ENCODE measurements at places on chromosomes 11 and 22.

GRCh38 chr11:65954771-65955170 lies 6.8 kb upstream of the SART1 start:
- no peak for DNase-seq

- DNase-seq = peak; percentile 9
Observed at GRCh38 chr11:17827006-17827405, 92.4 kb downstream of the KCNC1 start.

GRCh38 chr11:10488934-10489691 lies 34.0 kb downstream of the AMPD3 start:
- DNase-seq = peak; percentile 10

DNA sequence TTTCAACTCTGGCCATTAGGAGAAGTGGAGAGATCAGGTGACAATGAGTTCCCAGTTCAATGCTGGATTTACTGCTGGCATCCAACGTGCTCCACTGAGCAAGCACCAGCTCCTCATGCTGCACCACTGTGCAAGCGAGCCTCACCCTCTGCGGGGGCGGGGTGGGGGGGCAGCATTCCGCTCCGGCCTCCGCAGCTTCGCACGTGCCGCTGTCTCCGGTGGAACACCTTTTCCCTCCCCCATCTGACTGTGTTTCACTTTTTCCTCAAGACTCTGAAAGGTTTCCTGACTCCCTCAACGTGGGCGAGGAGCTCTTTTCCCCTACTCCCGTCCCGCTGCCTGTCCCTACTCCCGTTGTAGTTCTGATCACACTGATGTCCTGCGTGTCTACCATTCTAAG lies 835 bp upstream of the RHOD start:
- no peak for DNase-seq

DNA sequence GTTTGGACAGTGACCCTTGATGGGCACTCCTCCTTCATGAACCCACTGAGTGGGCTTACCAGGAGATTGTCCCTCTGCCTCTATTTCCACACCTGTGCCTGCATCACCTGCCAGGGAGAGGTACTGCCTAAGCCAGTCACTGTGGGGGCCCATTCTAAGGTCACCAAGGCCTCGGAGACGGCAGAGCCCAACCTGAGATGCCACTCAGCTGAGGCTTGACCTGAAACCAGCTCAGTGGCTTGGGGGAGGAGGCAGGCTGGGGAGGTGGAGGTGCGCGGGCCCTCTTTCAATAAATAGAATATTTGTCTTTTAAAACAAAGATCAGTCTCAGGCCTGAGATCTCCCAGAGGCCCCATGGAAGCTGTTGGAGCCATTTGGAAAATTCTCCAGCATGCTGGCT lies 84.5 kb downstream of the DHCR7 start:
- no peak for DNase-seq

DNA sequence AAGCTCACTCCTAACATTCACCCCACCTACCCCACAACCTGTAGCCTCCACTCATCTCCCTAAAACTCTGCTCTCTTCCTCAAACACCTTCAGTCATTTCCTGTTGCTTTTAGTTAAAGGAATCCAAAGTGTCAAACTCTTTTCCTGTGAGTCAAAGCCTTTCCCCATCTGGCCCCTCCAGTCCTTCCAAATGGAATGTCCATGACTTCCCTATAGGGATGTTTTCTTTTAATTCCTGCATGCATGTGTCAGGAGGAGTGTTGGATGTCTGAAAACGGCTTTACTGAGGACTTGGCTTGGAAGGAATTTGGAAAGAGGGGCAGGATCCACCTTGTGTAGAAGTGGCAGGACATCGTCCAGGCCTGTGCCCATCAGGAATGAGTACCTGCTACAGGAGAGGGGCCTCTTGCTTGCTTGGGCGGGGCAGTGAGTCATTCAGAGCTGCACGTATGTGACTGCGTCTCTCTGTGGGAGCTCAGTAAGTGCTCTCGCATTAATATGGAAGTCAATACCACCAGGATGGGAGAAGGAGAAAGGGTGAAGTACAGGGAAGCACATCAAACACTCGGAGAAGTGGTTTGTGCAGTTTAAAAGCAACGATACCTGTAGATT lies 491.9 kb downstream of the OPCML start:
- no peak for DNase-seq

DNA sequence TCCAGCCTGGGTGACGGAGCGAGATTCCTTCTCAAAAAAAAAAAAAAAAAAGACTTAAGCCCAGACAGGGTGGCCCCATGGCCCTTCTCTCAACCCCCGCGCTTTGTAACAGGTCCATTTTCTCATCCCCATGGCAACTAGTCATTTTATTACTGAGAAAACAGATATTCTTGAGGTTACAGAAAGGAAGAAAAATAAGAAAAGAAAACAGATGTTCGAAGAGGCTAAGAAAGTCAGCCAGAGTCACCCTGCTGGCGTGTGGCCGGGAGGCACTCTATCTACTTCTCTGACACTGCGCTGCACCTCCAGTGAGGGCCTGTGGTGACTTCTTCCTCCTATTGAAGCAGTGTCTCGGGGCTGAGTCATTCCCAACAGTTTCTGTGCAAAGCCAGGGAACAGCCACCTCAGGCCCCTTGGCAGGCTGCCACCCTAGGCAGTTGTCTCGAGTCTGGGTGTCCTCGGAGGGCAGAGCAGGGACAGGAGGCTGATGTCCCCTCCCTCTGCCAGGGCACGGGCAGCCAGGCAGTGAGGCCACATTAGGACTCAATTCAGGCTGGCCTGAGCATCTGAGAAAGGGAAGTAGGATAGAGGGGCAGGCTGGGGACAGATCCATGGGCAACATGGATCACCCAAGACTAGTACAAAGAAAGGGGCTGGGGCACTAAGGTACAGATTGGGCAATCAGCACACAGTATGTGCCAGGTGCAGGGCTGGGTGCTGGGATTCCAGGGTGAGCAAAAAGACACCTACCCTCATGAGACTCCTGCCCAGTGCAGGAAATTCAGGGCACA lies 16.4 kb upstream of the SYVN1 start:
- no peak for DNase-seq

GRCh38 chr11:2519862-2520735 lies 75.3 kb downstream of the KCNQ1 start:
- no peak for DNase-seq

GRCh38 chr11:69698362-69698761 lies 5.5 kb downstream of the FGF19 start:
- no peak for DNase-seq

DNA sequence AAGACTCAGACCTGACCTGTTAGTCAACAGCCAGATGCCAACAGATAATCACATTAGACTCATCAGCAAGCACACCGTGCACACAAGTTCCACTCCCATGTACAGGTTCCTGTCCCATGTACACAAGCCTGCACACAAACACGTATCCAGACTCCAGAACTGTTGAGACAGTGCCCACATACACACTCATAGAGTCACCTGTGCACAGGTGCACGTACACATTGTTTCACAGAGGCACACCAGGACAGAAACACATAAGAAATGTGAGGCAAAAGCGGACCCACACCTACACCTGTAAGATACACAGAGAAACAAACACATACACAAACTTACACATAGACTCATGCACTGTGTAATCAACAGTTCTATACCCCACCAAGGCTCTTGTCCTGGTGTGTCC lies 2.7 kb upstream of the ZNF74 start:
- no peak for DNase-seq

DNA sequence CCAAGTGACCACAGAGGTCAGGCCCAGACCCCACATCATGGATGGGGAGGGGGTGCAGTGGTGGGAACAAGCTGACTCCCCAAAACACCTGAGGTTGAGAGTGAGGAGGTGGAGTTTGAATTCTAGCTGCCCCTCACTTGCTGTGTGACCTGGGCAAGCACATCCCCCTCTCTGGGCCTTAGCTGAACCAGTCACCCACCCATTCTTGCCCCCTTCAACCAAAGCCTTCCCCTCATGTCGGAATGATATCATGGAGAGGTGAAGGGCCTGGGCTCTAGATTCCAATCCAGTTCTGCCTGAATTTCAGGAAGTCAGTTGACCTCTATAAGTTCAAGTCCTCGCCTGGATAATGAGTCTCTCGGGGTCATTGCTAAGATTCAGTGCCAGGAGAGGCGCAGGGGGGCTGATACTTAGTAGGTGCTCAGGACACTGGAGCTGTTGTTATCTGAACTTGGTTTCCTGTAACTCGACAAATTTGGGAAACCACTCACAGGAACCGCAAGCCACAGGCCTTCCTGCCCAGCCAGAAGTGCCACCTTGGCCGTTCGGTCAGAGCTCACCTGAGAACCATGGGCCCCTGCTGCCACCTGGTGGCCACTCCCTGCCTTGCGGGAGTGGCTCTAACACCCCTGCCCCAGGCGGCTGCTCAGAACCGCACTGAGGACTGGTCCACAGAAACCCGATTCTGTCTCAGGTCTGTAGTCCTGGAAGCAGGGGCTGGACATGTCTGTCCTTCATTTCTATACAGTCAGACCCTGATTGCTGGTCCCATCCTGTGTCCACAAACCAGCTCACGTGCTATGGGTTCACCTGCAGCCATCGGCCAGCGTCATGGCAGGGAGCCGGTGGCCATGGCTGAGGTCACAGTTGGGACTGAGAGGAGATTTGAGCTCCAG lies 6.9 kb downstream of the CDC42EP1 start:
- DNase-seq = peak; percentile 84

Measured in NAMALWA (cell line).